ENCODE measurements at places on chromosomes 16 and 17.
A peak's percentile ranks its signal among the peaks of the same experiment; 100 is the strongest.

- no peak for DNase-seq
These were observed 266.7 kb downstream of the SHISA9 start for GRCh38 chr16:13168091-13168572.

- DNase-seq: peak; percentile 66
These were observed 7.5 kb upstream of the NOS2 start for GRCh38 chr17:27807567-27808470.

DNA sequence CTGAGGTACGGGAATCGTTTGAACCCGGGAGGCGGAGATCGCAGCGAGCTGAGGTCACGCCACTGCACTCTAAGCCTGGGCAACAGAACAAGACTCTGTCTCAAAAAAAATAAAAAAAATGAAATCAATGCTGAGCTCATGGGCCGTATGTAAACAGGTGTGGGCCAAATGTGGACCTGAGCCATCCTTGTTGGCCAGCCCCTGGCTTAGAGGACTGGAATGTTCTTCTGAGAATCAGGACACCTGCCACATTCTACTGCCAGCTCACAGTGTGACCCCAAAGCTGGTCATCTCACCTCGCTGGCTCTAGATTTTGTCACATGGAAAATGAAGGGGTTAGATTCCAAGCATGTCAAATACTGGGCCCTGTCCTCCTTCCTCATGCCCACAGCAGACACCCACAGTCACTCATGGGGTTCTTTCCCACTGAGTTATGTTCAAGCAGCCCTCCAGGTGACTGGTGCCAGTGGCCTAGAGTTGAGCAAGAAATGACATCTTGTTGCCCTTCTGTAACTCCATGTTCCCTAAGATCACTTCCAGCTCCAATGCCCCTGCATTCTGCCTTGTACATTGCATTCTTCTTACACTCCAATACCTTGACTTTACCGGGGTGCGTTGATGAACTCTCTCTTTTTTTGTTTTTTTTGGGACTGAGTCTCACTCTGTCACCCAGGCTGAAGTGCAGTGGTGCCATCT, 110.6 kb downstream of the ABCC1 start:
- DNase-seq: no peak

DNA sequence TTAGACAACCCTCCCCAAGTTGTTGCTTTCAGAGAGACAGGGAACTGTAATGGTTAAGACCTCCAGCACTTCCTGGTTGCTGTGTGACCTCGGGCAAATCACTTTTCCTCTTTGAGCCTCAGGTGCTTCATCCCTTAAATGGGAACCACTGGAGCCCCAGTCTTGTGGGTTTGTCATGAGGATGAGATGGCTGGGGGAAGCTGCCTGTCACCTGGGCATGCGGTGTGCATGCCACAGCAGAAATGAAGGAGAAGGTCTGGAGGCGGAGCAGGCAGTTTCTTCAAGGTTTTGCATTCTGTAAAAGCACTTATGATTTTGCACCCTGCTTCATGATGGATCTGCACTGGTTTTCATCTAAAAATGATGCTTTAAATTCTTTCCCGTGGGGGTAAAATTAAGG, 22.1 kb downstream of the NAGPA start:
- DNase-seq: no peak

GRCh38 chr16:70738083-70738977, 52.5 kb upstream of the MTSS2 start:
- no peak for DNase-seq

GRCh38 chr17:79420318-79421243, 190.3 kb downstream of the RBFOX3 start:
- no peak for DNase-seq

GRCh38 chr17:63222655-63223054, 223.5 kb downstream of the CYB561 start:
- DNase-seq: no peak

DNA sequence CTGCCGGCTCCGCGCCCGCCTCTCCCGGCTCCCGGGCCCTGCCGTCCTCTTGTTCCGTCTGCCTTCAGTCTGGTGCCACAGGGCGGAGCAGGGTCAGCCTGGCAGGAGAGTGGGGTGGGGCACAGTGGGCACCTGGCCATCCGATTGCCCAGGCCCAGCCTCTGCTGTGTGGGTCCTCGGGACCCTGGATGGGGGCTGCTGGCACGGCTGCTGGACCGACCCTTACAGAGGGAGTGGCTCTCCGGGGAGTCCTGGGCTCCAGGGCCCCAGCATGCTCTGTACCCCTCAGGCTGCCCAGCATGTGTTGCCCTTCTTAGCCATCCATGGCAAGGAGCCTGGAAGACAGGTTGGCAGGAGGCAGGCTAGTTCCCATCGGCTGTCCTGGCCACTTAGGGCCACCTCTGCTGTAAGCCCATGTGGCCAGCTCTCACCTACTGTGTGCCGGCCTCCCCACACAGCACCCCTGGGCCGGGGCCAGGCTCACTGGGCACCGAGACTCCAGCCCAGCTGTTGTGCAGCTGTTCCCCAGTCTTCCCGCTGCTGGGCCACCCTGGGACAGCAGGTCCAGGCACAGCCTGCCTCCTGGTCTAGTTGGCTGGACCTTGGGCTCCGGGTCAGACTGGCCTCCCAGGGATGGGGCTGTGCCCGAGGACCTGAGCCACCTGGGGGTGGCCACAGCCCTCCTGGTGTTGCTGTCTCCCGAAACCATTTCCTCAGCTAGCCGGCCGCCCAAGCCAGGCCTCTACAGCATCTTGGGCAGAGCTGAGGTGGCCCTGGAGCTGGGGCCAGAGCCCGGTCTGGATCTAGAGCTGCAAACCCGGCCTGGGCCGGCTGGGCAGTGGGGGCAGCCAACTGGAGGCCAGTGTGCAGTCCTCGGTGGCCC, 24.9 kb downstream of the BAHCC1 start:
- DNase-seq: no peak

GRCh38 chr17:5237541-5238016, 2.9 kb upstream of the SCIMP start:
- no peak for DNase-seq

DNA sequence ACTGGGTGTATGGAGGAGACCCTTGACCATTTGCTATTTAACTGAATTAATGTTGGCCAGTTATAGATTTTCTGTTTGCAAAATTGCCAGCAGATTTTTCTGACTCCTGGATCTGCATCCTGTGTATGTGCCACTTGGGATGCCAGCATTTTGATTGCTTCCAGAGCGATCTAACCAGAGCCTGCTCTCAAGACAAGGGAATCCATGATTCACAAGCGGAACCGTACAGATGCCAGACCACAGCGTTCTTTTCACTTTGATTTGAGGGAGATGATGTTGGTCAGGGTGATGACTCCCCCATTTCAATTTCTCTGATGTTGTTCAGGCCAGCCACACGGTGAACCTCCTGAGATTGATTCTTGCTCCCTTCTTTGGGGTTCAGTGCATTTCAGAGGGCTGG, 228.7 kb downstream of the CDH13 start:
- no peak for DNase-seq

DNA sequence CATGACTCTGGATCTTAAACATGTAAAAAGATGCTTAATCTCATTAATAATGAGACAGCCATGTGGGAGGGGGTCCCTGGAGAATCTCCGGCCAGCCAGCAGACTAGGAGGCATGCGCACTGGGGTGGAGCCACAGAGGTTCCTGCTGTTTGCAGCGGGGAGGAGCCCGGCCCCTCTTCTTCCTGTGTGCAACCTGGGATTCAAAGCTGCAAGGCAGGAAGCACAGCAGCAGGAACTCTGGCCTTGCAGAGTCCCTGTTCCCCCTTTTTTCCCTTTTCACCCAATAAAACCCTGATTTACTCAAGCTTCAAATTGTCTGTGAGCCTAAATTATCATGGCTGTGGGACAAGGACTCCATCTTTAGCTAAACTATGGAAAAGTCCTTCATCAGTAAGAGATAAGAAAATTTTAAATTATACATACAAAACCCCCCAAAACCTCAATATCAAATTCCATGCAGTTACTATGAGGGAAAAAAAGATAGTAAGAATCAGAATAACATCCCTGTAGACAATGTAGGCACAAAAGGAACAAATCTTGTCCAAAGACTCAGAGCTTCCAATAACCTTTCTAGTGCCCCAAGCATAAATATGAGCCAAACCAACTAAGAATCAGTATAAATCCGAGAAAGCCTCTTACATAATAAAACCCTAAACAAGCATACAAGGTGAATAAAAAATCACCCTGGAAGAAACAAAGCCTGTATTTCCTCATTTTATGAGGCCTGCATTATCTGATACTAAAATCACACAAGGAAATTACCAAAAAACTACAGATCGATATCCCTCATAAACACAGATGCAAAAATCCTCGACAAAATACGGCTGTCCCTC, 12.1 kb downstream of the CFDP1 start:
- DNase-seq: no peak

- DNase-seq: no peak
These were observed 267.1 kb upstream of the TNRC6C start for GRCh38 chr17:77691216-77692085.

DNA sequence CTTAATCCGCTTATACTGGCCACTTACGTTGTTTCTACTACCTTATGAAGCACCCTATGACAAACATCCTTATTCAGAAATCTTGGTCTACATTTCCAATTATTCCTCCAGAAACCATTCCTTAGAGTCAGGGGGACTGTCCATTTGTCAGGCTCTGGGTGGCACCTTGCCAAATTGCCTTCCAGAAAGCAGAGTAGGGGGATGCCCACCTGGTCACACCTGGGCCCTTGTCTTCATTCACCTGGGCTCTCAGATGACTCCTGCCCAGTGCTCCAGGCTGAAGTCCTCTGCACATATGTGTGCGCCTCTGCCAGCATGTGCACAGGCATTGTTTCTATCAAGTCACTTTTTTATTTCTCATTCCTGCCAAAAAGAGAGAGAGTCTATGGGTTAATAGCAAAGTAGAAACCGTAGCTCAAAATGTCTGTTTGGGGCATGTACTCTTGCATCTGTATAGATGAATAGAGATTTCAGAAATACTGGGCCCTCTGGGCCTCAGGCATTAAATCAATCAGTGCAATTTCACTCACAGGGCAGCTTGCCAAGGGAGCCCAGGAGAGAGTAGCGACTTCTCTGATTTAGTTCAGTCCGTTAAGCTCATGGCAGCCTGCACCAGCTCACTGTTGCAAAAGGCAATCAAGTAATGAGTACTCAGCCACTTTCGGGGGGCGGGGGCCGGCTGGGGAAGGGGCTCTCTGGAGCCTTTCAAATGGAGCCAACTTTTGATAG, 104.7 kb downstream of the SOCS1 start:
- DNase-seq: no peak

- no peak for DNase-seq
These were observed 255.3 kb downstream of the CPPED1 start for GRCh38 chr16:12548270-12548983.

DNA sequence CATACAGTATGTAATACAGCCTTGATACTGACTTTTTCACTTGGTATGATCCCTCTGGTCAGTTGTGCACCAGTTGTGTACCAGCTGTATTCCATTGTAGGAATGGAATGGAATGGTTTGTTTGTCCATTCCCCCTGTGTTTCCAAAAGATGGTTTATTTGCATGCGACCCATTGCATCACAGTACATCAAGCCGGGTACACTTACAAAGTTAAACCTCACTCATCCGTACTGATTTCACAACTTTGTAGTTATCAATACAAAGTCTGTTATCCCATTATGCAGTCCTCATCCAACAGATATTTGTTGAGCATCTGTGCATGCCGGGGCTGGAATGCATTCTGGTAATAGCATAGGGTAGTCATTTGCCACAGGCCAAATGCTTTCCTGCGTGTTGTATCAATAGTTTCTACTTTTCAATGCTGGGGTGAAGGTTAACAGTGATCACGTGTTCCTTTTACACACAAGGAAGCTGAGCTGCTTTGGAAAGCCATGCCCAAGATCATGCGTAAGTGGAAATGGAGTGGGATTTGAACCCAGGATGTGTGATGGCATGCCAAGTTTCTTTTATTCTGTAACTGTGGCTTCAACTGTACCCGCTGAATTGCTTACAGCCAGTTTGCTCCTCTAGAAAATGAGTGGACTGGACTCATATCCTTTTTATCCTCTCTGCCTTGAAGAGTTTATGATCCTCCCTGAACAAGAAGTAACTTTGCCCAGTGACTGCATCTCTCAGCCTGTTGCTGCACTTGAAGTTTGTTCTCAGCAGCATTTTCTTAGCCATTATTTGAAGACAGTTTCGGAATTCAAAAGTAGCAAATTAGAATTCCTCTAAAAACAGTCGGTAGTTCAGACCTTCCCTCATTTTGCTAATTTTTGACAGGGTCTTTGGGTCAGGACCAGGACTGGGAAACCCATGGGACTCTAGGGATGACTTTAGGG, 228.5 kb downstream of the CCDC182 start:
- no peak for DNase-seq

DNA sequence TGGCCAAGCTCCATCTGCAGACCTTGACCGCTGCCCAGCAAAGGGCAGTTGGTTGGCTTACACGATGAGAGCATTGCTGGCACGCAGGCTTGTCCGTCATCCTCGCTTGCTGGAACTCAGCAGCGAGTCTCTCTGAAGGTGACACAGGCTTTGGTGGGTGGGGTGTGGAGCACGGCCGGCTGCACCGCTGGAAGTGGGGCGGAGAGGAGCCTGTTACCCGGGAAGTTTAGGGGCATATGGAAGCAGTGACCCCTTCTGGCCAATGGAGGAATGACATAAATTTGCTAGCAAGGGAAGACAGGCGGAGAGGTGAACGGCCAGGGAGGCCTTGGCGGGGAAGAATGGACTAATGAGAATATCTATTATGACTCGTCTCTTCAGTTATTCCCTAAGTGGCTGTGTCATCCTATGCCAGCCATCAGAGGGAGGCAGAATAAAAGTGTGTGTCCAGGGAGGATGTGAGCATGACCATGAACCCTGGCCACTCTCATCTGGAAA, 65.9 kb upstream of the SDK2 start:
- DNase-seq: no peak

- no peak for DNase-seq
These were observed 17.8 kb upstream of the KIF19 start for GRCh38 chr17:74307984-74308773.

DNA sequence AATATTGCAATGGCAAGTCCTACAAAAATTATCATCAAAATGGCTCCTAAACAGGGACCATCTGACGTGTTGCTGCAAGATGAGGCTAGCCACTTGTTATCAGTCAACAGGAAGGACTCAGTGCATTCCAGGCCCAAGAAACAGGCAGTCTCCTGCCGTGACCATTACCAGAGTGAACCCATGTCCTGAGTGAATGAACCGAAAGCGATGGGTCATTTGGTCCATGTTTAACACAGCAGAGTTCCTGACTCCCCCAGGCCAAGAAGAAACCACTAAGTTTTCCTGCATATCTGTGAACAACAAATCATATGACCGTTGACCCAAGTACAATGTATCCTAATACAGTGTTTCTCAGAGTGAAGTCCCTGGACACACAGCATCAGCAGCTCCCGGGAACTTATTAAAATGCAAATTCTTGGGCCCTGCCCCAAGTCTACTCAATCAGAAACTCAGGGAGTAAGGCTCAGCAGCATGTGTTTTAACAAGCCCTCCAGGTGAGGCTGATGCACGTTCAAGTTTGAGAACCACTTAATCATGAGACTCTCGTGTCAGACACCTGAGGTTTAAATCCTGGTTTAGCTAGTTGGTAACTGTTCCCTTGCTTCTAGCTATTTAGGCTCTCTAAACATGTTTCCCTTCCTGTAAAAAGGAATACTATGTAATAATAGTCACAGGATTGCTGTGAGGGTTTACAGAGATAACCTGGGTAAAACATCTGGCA, 429.4 kb upstream of the MAF start:
- DNase-seq: no peak

- no peak for DNase-seq
These were observed 15.7 kb downstream of the CCDC43 start for GRCh38 chr17:44673893-44674292.

- no peak for DNase-seq
These were observed 72.8 kb downstream of the GOSR1 start for GRCh38 chr17:30549864-30550511.

Data from NCI-H2107 (cell line).